ENCODE measurements at places on chromosomes 13 and 19.
A peak's percentile ranks its signal among the peaks of the same experiment; 100 is the strongest.

- no peak for DNase-seq
Measured at GRCh38 chr13:70255406-70255991, 147.2 kb upstream of the KLHL1 start.

DNA sequence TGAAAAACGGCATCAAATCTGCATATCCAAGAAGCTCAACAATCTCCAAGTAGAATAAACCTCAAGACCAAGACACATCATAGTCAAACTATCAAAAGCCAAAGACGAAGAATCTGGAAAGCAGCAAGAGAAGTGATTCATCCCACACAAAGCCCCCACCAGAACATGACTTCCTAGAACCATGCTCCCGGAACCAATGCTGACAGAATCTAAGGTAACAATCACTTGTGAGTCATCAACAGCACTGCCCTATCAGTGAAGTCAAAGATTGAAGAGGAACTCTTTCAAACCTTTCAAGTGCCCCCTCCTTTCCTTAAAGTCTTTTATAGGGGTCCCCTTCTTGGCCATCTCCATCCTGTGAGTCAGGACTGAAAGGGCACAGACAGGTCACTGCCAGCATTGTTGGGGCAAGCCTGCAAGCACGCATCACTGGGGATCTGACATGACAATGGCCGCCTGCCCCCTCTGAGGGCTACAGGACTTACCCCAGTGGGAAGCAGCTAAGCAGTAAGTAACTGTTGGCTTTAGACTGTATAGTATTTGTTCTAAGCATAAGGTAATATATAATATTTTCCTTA lies at the start of gene CCDC70:
CCDC70 (plus strand) TSS at position 247 of the 578 bp plus-strand sequence. CDS start 3,443 bp downstream, outside the sequence.
- peak; percentile 36 for DNase-seq

- DNase-seq = no peak
Measured at GRCh38 chr19:16814526-16815100, 14.6 kb upstream of the SIN3B start.

DNA sequence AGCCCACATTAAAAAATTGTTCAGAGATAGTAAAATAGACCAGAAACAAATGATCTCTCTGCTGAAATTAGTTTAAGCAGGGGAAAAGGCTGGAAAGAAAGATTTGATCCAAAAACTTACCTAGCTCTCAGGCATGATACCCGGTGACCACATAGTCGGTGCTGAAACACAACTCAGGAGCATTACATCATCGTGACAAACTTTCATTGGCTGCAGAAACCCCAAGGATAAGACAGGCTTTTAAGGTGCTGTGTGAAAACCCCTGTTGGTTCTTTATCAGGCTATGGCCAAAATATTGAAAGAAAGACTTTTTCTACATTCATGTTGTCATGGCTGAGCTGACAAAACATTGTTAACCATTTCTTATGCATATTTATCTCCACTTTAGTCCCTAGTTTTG lies 171.7 kb upstream of the KLF12 start:
- DNase-seq = no peak

All from endothelial cell of umbilical vein (primary cell).